Right renal cortex interstitium (tissue), 3 donors: ENCODE measurements at places on chromosomes 2 and 18. TPM values are rescaled to one million over a fixed set of nuclear protein-coding genes. Genes with fewer than 3 reads are reported as not detected.

DNA sequence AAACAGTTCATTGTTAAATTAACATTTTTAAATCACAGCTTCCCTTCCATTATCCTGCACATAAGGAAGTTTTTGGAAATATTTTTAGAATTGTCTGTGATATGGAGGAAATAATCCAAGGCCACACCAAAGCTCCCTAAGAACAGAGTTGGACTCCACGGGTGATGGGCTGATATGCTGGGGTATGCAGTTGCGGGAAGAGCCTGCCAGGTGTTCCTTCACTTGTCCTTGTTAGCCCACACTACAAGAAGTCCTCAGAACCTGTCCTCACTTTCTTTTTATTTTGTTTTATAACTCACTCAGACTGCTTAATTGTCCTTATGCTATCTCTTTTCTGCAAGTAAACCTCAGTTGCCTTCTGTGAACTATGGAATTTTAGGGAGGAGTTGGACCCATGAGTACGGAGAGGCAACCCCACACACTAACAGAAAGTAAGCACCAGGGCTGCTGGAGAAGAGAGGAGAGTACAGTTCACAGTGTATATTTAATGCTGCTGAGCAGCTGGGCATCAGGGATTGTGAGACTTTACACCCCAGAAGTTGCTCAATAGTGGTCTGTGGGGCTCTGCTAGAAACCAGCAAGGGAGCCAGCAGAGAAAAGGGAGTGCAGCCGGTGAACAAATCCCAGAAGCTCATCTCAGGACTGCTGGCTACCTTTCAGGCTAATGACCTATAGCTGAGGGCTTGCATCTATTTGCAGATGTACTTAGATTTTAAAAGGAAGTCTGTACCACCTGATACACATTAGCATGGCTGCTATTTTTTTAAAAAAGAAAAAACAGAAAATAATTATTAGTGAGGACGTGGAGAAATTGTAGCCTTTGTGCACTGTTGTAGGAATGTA lies 280.1 kb upstream of the STON1 start:
- no peak for DNase-seq

DNA sequence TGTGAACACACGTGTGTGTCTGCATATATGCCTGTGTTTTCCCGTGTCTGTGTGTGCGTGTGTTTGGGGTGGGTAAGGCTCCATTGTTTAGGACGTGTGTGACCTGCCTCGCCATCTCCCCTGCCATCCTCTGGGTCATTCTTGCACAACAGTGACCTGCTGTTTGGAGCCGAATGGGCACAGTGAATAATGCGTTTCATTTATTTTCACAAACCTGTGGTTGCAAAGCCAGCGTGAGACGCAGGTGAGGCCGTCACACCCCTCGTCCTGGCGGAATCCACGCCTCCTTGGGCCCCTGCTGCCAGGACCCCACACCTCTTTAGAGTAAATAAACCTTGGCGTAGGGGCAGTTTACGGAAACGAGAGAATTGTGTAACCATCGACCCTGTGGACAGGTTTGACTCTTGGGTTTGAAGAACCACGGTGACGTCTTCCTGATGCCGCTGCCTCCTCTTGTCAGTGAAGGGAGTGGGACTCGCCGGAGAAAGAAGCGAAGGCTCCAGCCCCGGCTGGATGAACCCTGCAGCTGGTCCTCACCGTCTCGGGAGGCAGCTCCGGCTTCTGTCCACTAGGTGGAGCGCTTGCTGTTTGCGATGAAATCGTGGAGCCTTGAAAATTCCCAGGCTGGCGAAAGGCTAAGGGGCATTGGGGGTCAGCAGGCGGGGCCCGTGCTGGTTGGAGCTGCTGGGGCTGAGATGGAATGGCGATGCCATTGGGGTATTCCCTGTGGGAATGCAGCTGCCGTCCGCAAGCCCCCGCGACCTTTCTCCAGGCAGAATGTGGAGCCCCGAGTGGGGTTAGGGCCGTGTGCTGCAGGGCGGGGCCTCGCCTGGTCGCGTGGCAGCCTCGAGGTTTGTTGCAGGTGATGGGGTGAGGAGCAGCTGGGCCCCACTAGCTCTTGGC lies 81.1 kb downstream of the RTP5 start:
- DNase-seq = peak; percentile 59

DNA sequence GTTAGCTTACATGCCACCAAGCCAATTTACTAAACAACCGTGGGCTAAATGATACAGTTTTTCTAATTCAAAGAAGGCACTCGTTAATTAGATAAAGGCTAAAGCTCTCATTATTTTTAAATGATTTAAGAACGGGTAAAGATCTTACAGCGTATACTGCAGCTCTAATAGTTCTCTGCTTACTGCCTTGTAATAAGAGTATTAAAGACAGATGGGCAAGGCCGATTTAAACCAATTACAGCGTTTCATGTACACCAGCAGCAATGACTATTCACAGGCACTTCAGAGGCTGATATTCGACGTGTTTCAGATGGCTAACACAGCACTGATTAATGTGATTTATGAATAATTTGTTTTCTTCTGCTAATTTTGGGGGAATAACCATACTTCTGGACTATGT lies 259.3 kb downstream of the ZNF407 start:
- DNase-seq = no peak

DNA sequence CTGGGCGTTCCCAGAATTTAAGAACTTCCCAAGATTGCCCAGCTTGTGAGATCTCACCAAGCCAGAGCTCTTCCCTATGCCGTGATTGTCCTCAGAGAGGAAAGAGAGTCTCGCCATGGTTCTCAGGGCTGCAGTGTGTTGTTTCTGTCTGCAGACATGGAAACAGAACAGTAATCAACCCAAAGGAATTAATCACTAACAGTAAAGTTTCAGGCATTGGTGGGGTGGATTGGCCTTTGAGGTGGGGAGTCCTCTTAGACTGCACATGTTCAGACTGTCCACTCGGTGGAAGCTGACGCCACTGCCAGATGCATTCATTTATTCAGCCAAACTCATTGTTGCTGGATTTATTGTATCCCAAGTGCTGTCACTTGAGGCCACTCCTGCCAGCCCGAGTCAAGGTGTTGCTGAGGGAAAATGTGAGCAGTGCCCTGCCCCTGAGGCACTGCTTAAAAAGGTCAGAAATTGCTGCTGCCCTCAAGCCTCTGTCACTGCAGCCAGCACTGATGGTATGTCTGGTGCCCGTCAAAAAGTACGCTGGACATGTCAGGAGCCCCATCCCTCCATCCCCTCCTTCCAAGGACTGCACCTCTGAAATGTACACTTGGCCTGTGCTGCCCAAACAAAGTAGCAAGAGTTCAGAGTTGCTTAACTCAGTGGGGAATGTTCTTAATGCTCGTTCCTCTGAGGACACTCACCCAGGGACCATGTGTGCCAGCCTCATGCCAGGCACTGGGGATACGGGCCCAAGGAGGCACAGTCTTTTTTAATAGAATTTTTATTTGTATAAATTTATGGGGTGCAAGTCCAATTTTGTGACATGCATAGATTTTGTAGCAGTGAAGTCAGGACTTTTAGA lies 201.0 kb downstream of the GLI2 start:
- no peak for DNase-seq

GRCh38 chr2:28095622-28096021 lies 205.1 kb downstream of the BABAM2 start:
- no peak for DNase-seq

DNA sequence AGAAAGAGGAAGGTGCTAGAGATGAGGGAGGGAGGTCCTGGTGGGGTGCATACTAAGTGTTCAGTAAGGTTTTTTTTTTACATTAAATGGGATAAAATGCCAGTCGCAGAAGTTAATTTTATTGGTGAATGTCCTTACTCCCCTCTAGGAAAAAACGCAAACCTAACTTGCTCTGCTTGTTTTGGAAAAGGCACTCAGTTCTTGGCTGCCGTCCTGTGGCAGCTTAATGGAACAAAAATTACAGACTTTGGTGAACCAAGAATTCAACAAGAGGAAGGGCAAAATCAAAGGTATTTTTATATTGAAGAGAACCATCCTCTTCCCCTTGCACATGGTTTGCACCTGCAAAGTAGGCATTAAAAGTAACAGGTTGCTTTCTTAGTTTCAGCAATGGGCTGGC lies 12.7 kb upstream of the IL18R1 start:
- DNase-seq = no peak

DNA sequence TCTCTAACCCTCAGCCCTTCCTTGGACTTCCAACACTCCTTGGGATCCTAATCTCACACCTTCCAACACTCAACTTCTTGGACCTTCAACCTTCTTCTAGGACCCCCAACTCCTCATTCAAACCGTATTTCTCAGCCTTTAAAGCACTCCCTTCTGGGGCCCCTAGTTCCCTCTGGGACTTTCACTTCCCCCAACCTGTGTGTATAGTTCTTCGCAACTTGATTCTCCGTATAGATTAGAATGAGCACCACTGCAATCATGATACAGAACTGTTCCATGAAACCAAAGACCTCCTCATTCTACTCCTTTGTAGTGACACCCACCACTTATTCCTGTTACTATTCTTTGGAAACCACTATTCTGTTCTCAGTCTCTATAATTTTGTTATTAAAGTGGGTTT lies 62.0 kb upstream of the NFU1 start:
- DNase-seq = no peak

DNA sequence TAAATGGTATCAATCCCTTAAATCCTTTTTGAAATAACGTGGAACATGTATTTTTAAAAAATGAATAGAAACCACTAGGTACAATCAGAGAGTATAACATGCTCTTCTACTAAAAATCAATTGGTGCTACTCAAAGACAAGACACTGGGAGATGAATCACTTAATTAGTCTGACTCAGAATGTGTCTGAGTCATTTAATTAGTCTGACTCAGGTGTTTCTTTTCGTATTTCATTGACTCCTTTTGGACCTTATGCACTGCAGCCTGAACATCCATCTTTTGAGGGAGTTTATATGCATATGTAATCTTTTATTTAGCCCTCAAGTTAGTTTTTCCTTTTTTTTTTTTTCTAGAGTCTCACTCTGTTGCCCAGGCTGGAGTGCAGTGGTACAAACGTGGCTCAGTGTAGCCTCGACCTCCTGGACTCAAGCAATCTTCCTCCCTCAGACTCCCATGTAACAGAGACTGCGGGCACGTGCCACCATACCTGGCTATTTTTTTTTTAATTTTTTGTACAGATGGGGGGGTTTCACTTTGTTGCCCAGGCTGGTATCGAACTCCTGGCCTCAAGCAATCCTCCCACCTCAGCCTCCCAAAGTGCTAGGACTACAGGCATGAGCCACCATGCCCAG lies 26.5 kb downstream of the PPP4R3B start:
- no peak for DNase-seq

GRCh38 chr2:235055891-235056516 lies 104.2 kb downstream of the SH3BP4 start:
- DNase-seq = no peak

GRCh38 chr2:38658613-38659012 lies 7.3 kb upstream of the GALM start:
- no peak for DNase-seq

- DNase-seq = no peak
These were observed 171.1 kb upstream of the CCDC150 start for GRCh38 chr2:196468394-196468793.

GRCh38 chr2:192288295-192288694 lies 93.6 kb upstream of the TMEFF2 start:
- DNase-seq = no peak

- no peak for DNase-seq
These were observed 172.0 kb downstream of the AFF3 start for GRCh38 chr2:99970292-99970868.

DNA sequence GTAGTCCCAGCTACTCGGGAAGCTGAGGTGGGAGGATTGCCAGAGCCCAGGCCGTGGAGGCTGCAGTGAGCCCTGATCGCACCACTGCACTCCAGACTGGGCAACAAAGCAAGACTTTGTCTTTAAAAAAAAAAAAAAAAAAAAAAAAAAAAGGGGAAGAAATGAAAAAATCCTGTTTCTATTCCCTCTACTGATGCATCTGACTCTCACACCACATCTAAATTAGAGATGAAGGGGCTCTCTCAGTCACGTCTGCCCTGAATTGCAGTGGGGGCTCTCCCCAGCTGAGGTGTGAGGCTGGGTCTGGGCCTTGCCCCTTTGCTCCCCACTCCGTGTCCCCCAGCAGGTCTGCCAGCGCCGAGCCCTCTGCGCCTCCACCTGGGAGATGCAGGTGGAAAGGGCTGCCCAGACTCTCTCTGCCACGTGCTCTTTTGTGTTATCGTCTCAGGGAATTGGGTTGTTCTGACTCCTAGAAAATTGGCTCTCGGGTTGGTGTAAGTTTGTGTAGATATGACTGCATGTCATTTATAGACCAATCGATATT lies 30.2 kb downstream of the TRAPPC12 start:
- no peak for DNase-seq

- no peak for DNase-seq
These were observed 62.8 kb upstream of the SLC39A10 start for GRCh38 chr2:195594248-195594647.

GRCh38 chr18:58076052-58076451 lies 32.0 kb downstream of the NEDD4L start:
- no peak for DNase-seq

- DNase-seq = no peak
These were observed 85.9 kb downstream of the SMAD7 start for GRCh38 chr18:48864876-48865275.

DNA sequence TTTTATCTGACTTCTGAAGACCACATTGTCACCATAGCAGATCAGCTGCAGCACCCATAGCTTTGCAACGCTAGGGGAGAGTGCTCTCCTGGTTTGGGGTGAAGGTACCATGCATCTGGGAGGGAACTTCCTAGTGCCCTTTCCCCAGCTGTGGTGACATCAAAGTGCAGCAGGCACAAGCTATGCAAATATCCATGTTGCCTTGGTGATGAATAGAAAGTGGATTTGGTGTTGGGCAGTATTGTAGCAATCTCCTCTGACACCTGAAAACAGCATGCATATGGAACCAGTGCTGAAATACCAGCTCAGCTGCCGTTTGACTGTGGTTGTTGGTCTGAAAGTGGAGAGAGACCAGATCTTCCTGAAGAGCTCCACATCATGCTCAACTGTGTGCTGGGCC lies 37.1 kb downstream of the BCL2L11 start:
- no peak for DNase-seq

DNA sequence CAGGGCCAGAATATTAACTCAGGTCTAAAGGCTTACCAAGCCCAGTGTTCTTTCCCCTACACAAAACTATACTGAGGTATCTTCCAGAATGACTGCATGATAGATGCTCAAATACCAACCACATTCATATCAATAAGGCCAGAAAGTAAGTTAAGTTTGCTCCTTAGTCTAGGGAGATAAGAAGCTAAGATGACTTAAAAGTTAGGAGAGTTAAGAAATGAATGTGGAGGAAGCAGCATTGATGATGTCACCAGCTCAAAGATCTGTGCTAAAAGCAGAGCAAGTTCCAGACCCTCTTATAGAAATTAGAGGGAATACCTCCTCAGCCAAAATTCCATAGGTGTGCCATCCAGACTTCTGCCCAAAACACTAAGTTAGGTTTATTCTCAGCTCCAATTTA lies 6.1 kb downstream of the PPP4R1 start:
- no peak for DNase-seq

- no peak for DNase-seq
These were observed 32.4 kb downstream of the ORC2 start for GRCh38 chr2:200930947-200931626.

- no peak for DNase-seq
These were observed 11.8 kb upstream of the ATOH8 start for GRCh38 chr2:85741833-85742455.

GRCh38 chr2:41993435-41993925 lies 54.3 kb upstream of the PKDCC start:
- no peak for DNase-seq

Gene PTH2R
- polyA plus RNA-seq = 36.6 TPM

Gene TEKT4
- polyA plus RNA-seq = 0.11 TPM

Gene NEU2
- not detected for polyA plus RNA-seq
